ENCODE measurements at places on chromosomes 13 and 19.

GRCh38 chr19:41421314-41421713 is 5.9 kb downstream of the B3GNT8 start:
- DNase-seq = no peak

DNA sequence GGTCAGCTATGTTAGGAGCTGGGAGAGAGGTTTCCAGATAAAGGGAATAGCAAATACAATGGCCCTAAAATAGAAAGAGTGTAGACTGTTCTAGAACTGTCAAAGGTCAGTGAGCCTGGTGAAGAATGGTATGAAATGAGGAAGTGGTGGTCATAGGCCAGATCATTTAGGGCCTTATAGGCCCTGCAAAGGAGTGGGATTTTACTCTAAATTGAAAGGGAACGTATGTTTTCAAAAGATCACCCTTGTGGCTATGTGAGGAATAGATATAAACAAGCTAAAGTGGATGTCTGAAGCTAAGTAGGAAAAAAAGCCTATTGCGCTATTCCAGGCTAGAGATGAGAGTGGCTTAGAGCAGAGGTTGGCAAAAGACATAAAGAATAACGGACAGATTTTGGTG is 70.7 kb upstream of the TDRD3 start:
- no peak for DNase-seq

DNA sequence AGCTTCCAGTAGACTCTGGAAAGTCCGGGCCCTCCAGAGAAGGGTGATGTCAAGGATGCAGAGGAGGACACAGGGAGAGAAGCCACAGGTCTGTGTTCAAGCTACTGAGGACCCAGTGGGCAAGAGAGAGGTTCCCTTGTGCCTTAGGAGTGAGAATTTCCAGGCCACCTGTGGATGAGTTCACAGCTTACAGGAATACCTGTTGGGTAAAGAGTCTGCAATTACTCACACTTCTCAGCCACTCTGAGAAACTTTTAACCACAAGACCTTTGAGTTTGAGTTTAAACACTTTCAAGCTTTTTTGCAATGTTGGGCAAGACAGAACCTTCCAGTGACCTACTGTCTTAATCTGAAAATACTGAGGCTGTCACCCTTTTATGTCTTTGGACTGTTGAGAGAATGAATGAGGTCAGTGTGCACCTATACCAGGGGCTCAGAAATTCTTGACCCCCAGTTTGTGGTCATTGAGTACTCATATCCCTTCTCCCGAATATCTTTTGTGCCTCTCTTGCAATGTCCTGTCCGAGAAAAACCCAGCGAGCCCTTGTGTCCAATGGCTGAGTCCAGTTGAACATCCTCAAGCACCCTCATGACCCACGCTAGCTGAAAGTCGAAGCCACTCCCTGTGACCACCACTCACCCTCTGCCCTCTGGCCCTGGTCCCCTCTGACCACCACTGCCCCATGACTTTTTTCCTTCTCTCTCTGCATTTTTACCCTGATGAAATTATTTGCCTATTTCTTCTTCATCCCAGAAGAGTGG is 368.5 kb upstream of the ZNF507 start:
- DNase-seq = no peak

GRCh38 chr19:11692127-11692790 is 46.5 kb downstream of the ZNF823 start:
- DNase-seq = no peak

DNA sequence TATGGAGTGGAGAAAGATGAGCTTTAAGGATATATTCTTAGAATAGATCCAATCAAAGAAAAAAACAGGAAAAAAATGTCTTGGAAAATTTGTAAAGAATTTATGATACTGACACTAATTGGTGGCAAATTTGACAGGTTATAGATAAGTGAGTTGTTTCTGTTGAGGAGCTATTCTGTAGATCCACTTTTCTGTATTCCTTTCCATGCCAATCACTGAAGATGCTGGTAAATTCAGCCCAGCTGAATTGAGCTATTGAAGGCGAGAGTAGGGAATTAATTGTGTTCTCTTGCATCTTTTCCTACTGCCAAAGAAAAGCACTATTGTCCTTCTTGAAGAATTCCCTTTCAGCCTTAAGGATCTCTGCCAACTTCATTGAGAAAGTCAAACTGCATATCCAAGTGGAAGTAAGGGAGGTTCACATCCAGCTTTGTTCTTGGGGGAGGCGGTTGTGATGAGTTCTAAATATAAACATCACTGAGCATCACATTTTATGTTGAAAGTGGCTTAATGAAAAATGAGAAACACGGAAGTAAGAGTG is 113.1 kb downstream of the PCDH9 start:
- DNase-seq = no peak

- no peak for DNase-seq
These were observed 30.0 kb upstream of the NCCRP1 start for GRCh38 chr19:39166571-39167391.

- no peak for DNase-seq
These were observed 529.9 kb downstream of the SLITRK1 start for GRCh38 chr13:83352391-83352790.

DNA sequence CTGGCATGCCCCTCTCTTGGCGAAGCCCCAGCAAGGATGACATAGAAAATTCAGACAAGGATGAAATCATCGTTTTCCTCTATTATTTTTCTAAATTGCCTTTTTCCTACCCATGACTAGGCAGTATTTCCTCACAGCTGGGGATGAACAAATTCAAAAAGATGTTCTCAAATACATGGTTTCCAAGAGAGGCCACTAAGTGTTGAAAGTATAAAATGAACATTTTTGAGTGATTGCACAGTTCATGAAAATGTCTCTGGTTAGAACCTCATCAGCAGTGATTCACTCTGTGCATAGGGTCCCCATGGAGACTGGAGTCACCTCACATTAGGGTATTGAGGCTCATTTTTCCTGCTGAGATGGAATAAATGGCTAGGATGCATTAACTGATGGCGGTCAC is 373.7 kb downstream of the DNAJC15 start:
- DNase-seq = no peak

- DNase-seq = no peak
These were observed 52.0 kb downstream of the EPS15L1 start for GRCh38 chr19:16419669-16420335.
